ENCODE measurements at places on chromosomes 4 and X. TPM values are rescaled to one million over a fixed set of nuclear protein-coding genes. Genes with fewer than 3 reads are reported as not detected.

The SFRP2 gene
- not detected for total RNA-seq

The TCP11X1 gene
- total RNA-seq = not detected

The SNX12 gene
- total RNA-seq = 46.1 TPM

The GAK gene
- total RNA-seq = 71.9 TPM

The PRR32 gene
- total RNA-seq = not detected

DNA sequence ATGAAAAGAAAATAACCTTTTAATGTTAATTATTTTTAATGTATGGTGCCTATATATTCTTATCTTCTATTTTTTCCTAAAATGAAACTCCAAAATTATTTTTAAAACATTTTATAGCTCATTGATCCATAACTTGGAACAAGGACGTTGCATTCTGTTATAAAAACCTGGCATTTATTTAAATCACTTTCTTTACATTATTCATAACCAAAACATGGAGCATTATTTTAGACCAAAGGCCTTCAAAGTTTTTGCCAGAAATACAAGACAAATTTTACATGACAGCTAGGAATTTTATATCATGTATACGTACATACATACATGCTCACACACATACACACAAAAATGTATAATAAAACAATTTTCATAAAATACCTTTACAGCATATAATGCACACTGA is 259.8 kb downstream of the QDPR start:
- no peak for DNase-seq

GRCh38 chr4:2318476-2318875 is 56.6 kb upstream of the MXD4 start:
- no peak for DNase-seq

GRCh38 chr4:173436771-173437265 is 37.9 kb upstream of the SCRG1 start:
- no peak for DNase-seq

DNA sequence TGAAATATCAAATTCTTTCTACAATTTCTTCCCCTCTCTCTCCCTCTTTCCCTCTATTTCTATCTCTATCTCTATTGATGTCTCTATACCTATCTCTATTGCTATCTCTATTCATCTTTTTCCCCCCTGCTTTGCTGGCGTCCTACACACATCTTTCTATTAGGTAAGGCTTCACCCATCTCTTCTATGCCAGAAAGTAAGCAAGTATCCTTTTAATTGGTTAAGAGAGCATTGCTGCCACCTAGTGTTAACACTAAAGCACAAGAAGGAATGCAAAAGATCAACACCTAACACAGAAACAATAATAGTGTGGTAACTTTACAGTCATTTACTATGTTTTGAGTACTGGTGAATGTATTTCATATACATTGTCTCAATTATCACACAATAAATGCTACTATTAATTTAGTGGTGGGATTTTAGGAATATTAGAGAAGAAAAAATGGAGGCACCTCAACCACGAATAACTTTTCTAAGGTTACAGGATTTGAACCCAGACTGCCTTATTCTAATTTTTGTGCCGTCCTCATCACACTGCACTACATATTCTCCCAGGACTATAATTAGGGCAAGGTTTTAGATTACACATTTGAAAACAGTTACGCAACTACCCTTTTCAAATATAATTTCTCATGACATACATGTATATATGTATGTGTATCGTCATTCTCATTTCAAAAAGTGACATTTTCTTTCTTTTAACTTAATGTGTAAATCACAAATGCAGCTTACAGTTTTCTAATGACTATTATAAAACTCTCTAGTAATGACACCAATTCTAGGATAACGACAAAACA is 3.7 kb upstream of the C4orf36 start:
- peak; percentile 28 for DNase-seq

GRCh38 chr4:106034751-106035150 is 139.5 kb downstream of the NPNT start:
- no peak for DNase-seq

DNA sequence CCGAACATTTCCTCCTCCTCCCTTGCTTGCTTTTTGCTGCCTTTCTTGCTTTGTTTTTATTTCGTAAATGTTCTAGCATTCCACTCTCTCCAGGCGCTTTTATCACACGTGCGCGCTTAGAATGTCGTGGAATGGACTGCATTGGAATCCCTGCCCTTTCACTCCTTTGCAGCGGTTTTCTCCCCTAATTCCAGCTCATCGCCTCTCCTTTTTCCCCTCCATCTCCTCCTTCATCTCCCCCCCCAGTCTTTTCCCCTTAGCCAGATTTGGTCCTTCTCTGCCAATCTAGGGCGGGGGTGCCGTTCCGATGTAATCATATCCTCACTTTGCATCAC is 579 bp downstream of the OGT start:
- no peak for DNase-seq

- peak; percentile 88 for DNase-seq
Observed at GRCh38 chr4:189940178-189941004, at the start of gene FRG1. TSS of gene FRG1 (plus strand) at chr4:189940872. CDS start at chr4:189941010, 138 bp downstream.

DNA sequence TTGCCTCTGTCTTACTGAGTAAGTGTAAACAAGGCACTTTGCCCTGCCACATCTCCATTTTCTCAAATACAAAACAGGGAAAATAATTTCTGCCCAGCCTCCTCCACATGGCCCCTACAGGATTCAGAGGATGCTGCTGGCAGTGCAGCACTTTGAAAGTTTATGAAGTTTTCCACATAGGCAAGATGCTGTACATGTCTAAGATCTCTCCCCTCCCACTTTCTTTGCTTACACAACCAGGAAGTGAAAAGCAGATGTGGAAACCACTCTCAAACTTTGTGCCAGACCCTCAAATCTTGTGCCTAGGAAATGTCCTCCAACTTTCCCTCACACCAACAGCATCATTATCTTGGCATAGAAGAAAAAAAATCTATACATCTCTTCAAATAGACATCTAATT is 257.0 kb upstream of the LDB2 start:
- no peak for DNase-seq

- DNase-seq = no peak
Observed at GRCh38 chr4:71680706-71681105, 103.2 kb downstream of the GC start.

GRCh38 chr4:10521424-10521823 is 64.2 kb upstream of the ZNF518B start:
- DNase-seq = no peak

DNA sequence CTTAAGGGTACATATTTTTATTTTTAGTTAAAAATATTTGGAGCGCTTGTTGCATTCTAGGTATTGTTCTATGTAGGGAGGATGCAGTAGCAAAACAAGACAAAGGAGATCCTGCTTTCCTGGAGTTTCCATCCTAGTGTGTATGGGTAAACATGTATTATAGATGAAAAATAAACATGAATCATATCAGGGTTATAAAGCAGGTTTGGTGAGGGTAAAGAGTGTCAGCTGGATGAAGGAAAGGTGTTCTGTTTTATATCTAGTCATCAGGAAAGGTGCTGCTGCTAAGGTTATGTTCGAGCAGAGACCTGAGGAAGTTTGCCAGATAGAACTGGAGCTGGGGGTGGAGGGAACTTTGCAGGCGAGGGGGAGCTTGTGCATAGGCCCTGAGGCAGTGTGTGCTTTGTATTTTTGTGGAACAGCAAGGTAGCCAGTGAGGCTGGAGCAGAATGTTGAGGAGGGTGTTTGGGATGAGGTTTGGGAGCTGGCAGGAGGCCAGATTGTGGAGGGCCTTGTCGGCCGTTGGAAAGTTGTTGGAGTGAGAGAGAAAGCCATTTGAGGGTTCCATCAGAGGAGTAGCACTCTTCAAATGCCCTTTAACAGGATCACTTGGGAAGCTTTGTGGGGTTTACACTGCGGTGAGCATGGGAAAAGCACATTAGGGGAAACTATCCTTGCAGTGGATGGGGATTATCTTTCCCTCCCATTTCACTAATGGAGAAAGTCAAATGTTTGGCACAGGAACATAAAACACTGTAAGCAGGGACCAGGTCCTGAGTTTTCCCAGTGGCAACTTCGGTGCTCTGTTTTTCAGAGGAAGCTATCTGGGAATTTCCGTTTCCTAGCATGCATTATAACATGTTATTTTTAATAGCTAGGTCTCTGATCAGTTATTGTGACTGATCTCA is 35.9 kb downstream of the AFF1 start:
- DNase-seq = no peak

DNA sequence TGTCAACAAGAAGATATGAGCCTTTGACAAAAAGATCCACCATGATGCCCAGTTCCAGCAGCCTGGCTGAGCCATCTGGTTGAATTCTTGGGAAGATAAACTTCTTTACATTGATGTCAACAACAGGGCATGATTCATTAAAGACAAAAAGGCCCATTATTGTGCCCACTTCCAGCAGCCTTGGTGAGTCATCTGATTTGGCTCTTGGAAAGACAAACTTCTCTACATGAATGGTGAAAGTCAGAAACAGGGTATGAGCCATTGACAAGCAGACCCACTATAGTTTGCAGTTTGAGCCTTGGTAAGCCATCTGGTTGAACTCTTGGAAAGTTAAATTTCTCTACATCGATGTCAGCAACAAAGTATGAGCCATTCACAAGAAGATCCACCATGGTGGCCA is 4.1 kb upstream of the CSF2RA start:
- peak; percentile 56 for DNase-seq

All from Daoy (cell line).